A549 treated with GW870086 at 1 μM for 4 hours (cell line): ENCODE measurements at places on chromosomes 5 and 9. TPM values are rescaled to one million over a fixed set of nuclear protein-coding genes. Genes with fewer than 3 reads are reported as not detected.

The MOB3B gene
- 7.2 to 11.0 TPM (median 9.6 TPM) in 5 replicates for total RNA-seq

The MLANA gene
- total RNA-seq = not detected in 5 replicates

The SYNPO gene
- 23.1 to 29.9 TPM (median 28.6 TPM) in 5 replicates for total RNA-seq

The POLR3G gene
- total RNA-seq = 12.9 to 17.9 TPM (median 15.5 TPM) in 5 replicates

The GAS1 gene
- 0.06 to 0.16 TPM (median 0.09 TPM) in 5 replicates for total RNA-seq

The IQGAP2 gene
- 1.7 to 2.1 TPM (median 2.1 TPM) in 5 replicates for total RNA-seq

The GKAP1 gene
- total RNA-seq = 3.7 to 4.7 TPM (median 4.2 TPM) in 5 replicates

The MYMK gene
- not detected in 5 replicates for total RNA-seq

The OR1J2 gene
- not detected in 5 replicates for total RNA-seq

The NEURL1B gene
- 2.3 to 4.7 TPM (median 4.1 TPM) in 5 replicates for total RNA-seq

The PCDHGA1 gene
- total RNA-seq = 0.29 to 0.38 TPM (median 0.32 TPM) in 5 replicates

The GNA14 gene
- not detected in 5 replicates for total RNA-seq

The SPATA31A3 gene
- total RNA-seq = not detected in 5 replicates

The SMIM15 gene
- total RNA-seq = 68.0 to 83.6 TPM (median 75.3 TPM) in 5 replicates

The PCDHA10 gene
- 0.03 to 0.05 TPM (median 0.04 TPM) in 4 of 5 replicates, not detected in the other for total RNA-seq

The NUTM2F gene
- not detected in 5 replicates for total RNA-seq

The BAAT gene
- total RNA-seq = 0.34 to 0.63 TPM (median 0.40 TPM) in 5 replicates

The CTNNA1 gene
- total RNA-seq = 181 to 209 TPM (median 190 TPM) in 5 replicates

The GRIN3A gene
- total RNA-seq = not detected in 5 replicates

The MELK gene
- 62.8 to 78.4 TPM (median 68.5 TPM) in 5 replicates for total RNA-seq

The ENTPD2 gene
- total RNA-seq = 1.1 to 2.3 TPM (median 1.7 TPM) in 5 replicates

The CTNND2 gene
- total RNA-seq = not detected in 5 replicates
